Motor neuron (in vitro differentiated cells): ENCODE measurements at places on chromosomes 1 and 21. TPM values are rescaled to one million over a fixed set of nuclear protein-coding genes. Genes with fewer than 3 reads are reported as not detected.

Gene AGO4
- 18.2 and 20.6 TPM in 2 replicates for total RNA-seq

Gene RGS1
- 0.50 and 0.52 TPM in 2 replicates for total RNA-seq

Gene KLHDC7A
- 0.14 and 0.15 TPM in 2 replicates for total RNA-seq

Gene GPR37L1
- 0.36 and 0.43 TPM in 2 replicates for total RNA-seq

Gene C1orf87
- 0.36 and 0.37 TPM in 2 replicates for total RNA-seq

Gene AMPD1
- 0.28 TPM in 1 of 2 replicates, not detected in the other for total RNA-seq

Gene CFHR1
- not detected in 2 replicates for total RNA-seq

Gene TCEANC2
- 7.3 and 8.3 TPM in 2 replicates for total RNA-seq

Gene ANKRD34A
- total RNA-seq = 2.7 and 2.8 TPM in 2 replicates

Gene TAS1R1
- 0.81 and 1.2 TPM in 2 replicates for total RNA-seq

Gene FCRLB
- total RNA-seq = 6.1 and 7.0 TPM in 2 replicates

Gene BTBD19
- total RNA-seq = 15.4 and 18.5 TPM in 2 replicates

Gene C1orf185
- total RNA-seq = not detected in 2 replicates

Gene NID1
- 5.1 TPM in 2 replicates for total RNA-seq

Gene TFB2M
- 20.5 and 25.0 TPM in 2 replicates for total RNA-seq

Gene ITLN1
- not detected in 2 replicates for total RNA-seq

Gene CRYAA
- total RNA-seq = not detected in 2 replicates

Gene THEM5
- total RNA-seq = not detected in 2 replicates

Gene PYCR2
- 47.1 and 53.7 TPM in 2 replicates for total RNA-seq

Gene ARHGEF19
- 5.3 and 5.7 TPM in 2 replicates for total RNA-seq

Gene GALNT2
- total RNA-seq = 28.1 and 28.7 TPM in 2 replicates

Gene RIPPLY3
- 0.14 and 0.16 TPM in 2 replicates for total RNA-seq

Gene NBPF20
- 3.5 and 4.4 TPM in 2 replicates for total RNA-seq

Gene OPRD1
- 0.21 and 0.37 TPM in 2 replicates for total RNA-seq

Gene USP1
- total RNA-seq = 79.4 and 81.5 TPM in 2 replicates

Gene F5
- 0.36 and 0.46 TPM in 2 replicates for total RNA-seq

Gene ANGPTL3
- total RNA-seq = 0.41 and 0.86 TPM in 2 replicates

Gene CREB3L4
- 8.1 and 8.5 TPM in 2 replicates for total RNA-seq

Gene TMEM79
- total RNA-seq = 5.6 and 5.7 TPM in 2 replicates

Gene DIP2A
- 15.9 and 31.8 TPM in 2 replicates for total RNA-seq

Gene ZNF687
- 31.3 and 33.2 TPM in 2 replicates for total RNA-seq

Gene DMRTA2
- total RNA-seq = 0.14 TPM in 1 of 2 replicates, not detected in the other

Gene S100A7
- total RNA-seq = not detected in 2 replicates

Gene FCMR
- 0.56 and 0.86 TPM in 2 replicates for total RNA-seq

Gene MMEL1
- total RNA-seq = 2.3 and 3.2 TPM in 2 replicates

Gene FCER1G
- total RNA-seq = 0.75 TPM in 1 of 2 replicates, not detected in the other

Gene RNU1-1
- 13,128 and 14,174 TPM in 2 replicates for total RNA-seq

Gene SLC44A5
- total RNA-seq = 49.1 and 57.1 TPM in 2 replicates

Gene MTMR11
- total RNA-seq = 1.4 and 3.3 TPM in 2 replicates

Gene VAV3
- 0.11 and 0.15 TPM in 2 replicates for total RNA-seq

Gene SPRR3
- total RNA-seq = not detected in 2 replicates

Gene KCNE2
- total RNA-seq = 1.1 TPM in 1 of 2 replicates, not detected in the other

Gene LRRC38
- total RNA-seq = 0.17 TPM in 1 of 2 replicates, not detected in the other

Gene HES5
- total RNA-seq = 0.78 and 1.2 TPM in 2 replicates

Gene CHIA
- not detected in 2 replicates for total RNA-seq

Gene CCT8
- 175 and 176 TPM in 2 replicates for total RNA-seq

Gene FOXO6
- total RNA-seq = 0.38 and 0.97 TPM in 2 replicates
